ENCODE measurements at places on chromosomes 11 and 22.
A peak's percentile ranks its signal among the peaks of the same experiment; 100 is the strongest.

- DNase-seq: no peak
- no peak overlapping the region for H3K27ac ChIP-seq
- H3K4me3 ChIP-seq: no peak overlapping the region
- no peaks in the 10 kb centered on the region for H3K27me3 ChIP-seq
- H3K36me3 ChIP-seq: no peaks in the 10 kb centered on the region
These were observed 17.3 kb downstream of the RNF121 start for GRCh38 chr11:71946144-71946571.

GRCh38 chr22:20905415-20906386 lies 11.5 kb upstream of the CRKL start:
- no peak for DNase-seq
- H3K27ac ChIP-seq: no peak overlapping the region
- no peak overlapping the region for H3K4me3 ChIP-seq

GRCh38 chr22:41563051-41563711 lies 2.4 kb downstream of the CSDC2 start:
- peak overlapping the region; percentile 34 for H3K4me3 ChIP-seq
- peaks cover 20% of the 10 kb centered on the region for H3K4me1 ChIP-seq
- no peaks in the 10 kb centered on the region for H3K27me3 ChIP-seq
- no peaks in the 10 kb centered on the region for H3K36me3 ChIP-seq
- DNase-seq: peak; percentile 65
- H3K27ac ChIP-seq: peak overlapping the region; percentile 91

GRCh38 chr11:57167125-57167846 lies 14.5 kb upstream of the LRRC55 start:
- H3K4me1 ChIP-seq: peaks cover 2% of the 10 kb centered on the region
- H3K4me3 ChIP-seq: no peak overlapping the region
- no peaks in the 10 kb centered on the region for H3K27me3 ChIP-seq
- DNase-seq: no peak
- H3K27ac ChIP-seq: no peak overlapping the region

DNA sequence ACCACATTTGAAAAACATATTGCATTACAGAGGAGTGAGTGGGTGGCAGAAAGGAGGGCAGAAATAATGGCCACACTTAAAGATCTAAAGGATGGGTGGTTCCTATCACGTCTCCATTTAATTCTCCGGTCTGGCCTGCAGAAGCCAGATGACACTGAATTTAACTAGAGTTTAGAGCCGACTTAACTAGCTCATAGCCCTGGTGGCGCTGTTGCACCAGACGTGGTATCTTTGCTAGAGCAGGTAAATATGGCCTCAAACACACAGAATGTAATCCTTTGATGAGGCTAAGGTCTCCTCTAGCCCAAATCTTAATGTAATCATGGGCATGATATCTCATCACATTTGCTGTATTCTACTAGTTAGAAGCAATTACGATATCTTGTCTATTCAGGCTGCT lies 51.5 kb upstream of the GAL start:
- H3K4me3 ChIP-seq: no peak overlapping the region
- DNase-seq: no peak
- no peaks in the 10 kb centered on the region for H3K36me3 ChIP-seq
- H3K4me1 ChIP-seq: no peaks in the 10 kb centered on the region

GRCh38 chr22:30046716-30047363 lies 33.4 kb upstream of the HORMAD2 start:
- H3K4me1 ChIP-seq: no peaks in the 10 kb centered on the region
- no peak overlapping the region for H3K27ac ChIP-seq
- no peak overlapping the region for H3K4me3 ChIP-seq
- no peak for DNase-seq

DNA sequence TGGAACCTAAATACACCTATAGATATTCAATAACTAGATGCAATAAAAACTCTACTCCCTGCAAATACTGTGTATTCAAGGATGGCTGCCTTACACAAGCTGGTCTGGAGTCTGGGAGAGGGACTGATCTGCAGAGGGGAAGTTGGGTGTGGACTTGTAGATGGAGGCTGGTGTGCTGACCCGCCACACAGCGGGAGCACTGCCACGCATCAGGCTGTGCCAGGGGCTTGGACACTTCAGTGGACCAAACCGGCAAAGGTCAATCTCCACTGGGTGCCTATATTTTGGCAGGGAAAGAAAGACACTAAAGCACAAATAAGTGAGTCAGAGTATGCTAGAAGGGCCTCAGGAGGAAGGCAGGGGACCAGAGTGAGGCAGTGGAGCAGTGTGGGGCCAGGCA lies 2.1 kb upstream of the SHANK3 start:
- H3K4me1 ChIP-seq: peaks cover 3% of the 10 kb centered on the region
- H3K4me3 ChIP-seq: no peak overlapping the region
- H3K36me3 ChIP-seq: no peaks in the 10 kb centered on the region
- peak overlapping the region; percentile 86 for H3K27ac ChIP-seq
- no peak for DNase-seq

- DNase-seq: no peak
- H3K4me3 ChIP-seq: no peak overlapping the region
- H3K27ac ChIP-seq: no peak overlapping the region
- H3K27me3 ChIP-seq: no peaks in the 10 kb centered on the region
These were observed 1584.3 kb upstream of the RAG2 start for GRCh38 chr11:38182126-38182866.

DNA sequence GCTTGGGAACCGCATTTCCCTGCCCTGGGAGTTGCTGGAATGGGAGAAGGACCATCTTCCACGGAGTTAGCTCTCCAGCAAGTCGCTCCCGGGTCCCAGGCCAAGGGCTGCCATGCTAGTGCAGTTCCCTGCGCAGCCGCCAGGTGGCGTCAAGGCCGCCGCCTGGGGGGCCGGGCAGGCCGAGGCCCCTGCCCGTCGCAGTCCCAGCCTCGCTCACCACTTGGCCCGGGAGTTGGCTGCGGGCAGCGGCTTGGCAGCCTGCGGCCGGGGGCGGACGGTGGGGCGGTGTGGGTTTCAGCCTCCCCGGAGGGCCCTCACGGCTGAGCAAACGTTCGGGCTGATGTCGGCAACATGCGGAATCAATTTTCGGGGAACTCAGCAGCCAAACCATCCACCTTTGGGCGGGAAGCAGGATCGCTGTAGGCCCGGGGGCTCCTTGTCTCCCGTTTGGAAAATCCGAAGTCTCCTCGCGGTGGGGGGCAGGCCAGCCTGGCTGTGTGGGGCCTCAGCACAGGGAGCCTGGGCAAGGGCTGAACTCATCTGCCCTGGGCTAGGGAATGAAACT lies 415.1 kb downstream of the SOX6 start:
- H3K36me3 ChIP-seq: no peaks in the 10 kb centered on the region
- no peak overlapping the region for H3K27ac ChIP-seq
- H3K4me1 ChIP-seq: peaks cover 5% of the 10 kb centered on the region
- H3K27me3 ChIP-seq: no peaks in the 10 kb centered on the region

- H3K4me1 ChIP-seq: peaks cover 7% of the 10 kb centered on the region
- no peaks in the 10 kb centered on the region for H3K36me3 ChIP-seq
- H3K4me3 ChIP-seq: no peak overlapping the region
- H3K27ac ChIP-seq: no peak overlapping the region
- DNase-seq: no peak
These were observed 421.9 kb upstream of the CADM1 start for GRCh38 chr11:115926138-115926537.

- H3K4me1 ChIP-seq: peaks cover 17% of the 10 kb centered on the region
- H3K27me3 ChIP-seq: no peaks in the 10 kb centered on the region
- H3K36me3 ChIP-seq: peaks cover 68% of the 10 kb centered on the region
- DNase-seq: no peak
- H3K4me3 ChIP-seq: no peak overlapping the region
These were observed 39.9 kb downstream of the PPP2R1B start for GRCh38 chr11:111726301-111726713.

- H3K36me3 ChIP-seq: no peaks in the 10 kb centered on the region
- H3K4me3 ChIP-seq: no peak overlapping the region
- H3K4me1 ChIP-seq: no peaks in the 10 kb centered on the region
These were observed 85.5 kb upstream of the WNT11 start for GRCh38 chr11:76291576-76292526.

GRCh38 chr11:6563121-6563619 lies 40.2 kb downstream of the RRP8 start:
- H3K27me3 ChIP-seq: no peaks in the 10 kb centered on the region
- no peak overlapping the region for H3K27ac ChIP-seq
- H3K4me3 ChIP-seq: no peak overlapping the region

GRCh38 chr11:125637840-125638239 lies 12.9 kb downstream of the CHEK1 start:
- DNase-seq: no peak
- H3K27ac ChIP-seq: no peak overlapping the region
- H3K27me3 ChIP-seq: no peaks in the 10 kb centered on the region

DNA sequence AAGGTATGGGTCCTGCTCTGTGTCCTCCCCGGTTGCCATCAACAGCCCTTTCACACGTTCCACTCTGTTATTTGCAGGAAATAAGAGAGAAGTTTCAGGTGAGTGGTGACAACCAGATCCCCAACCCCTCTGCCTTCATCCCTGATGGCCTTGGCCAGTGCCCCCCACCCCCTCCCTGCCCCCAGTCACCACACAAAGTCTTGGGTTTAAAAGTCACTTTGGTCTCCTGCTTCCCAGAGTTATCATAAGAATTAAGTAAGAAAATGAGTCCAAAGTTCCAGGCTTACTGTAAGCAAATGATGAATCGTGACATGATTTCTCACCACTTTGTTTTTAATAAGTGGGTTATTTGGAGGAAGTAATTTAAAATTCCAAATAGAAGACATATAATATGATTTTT lies 9.2 kb upstream of the OAF start:
- no peak for DNase-seq
- no peak overlapping the region for H3K4me3 ChIP-seq
- H3K4me1 ChIP-seq: no peaks in the 10 kb centered on the region
- no peaks in the 10 kb centered on the region for H3K36me3 ChIP-seq
- H3K27me3 ChIP-seq: no peaks in the 10 kb centered on the region

DNA sequence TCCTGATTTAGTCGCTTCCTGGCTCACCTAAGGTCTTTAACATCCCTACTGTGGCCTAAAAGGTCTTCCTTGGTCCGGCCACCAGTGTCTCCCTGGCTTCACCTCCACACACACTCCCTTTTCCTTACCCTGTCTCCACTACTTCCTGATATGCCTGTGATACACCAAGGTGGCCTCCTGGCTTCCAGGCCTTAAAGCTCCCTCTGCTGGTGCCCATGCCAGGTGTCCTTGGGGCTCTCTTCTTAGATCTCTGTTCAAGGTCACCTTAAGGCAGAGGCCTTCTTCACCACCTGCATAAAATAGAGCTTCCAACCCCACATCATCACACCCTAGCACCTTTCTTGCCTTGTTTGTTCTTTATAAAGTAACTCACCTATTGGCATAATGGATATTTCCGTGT lies 787.7 kb downstream of the NTM start:
- no peak overlapping the region for H3K27ac ChIP-seq
- H3K4me3 ChIP-seq: no peak overlapping the region
- no peaks in the 10 kb centered on the region for H3K4me1 ChIP-seq
- H3K27me3 ChIP-seq: no peaks in the 10 kb centered on the region
- no peaks in the 10 kb centered on the region for H3K36me3 ChIP-seq

GRCh38 chr22:32909581-32910428 lies 108.3 kb downstream of the TIMP3 start:
- H3K36me3 ChIP-seq: no peaks in the 10 kb centered on the region
- H3K4me3 ChIP-seq: no peak overlapping the region
- no peaks in the 10 kb centered on the region for H3K27me3 ChIP-seq
- H3K27ac ChIP-seq: no peak overlapping the region

GRCh38 chr11:7936615-7937014 lies 4.9 kb downstream of the OR10A3 start:
- no peaks in the 10 kb centered on the region for H3K4me1 ChIP-seq
- DNase-seq: peak; percentile 26
- no peak overlapping the region for H3K4me3 ChIP-seq
- no peaks in the 10 kb centered on the region for H3K27me3 ChIP-seq
- no peaks in the 10 kb centered on the region for H3K36me3 ChIP-seq

- no peak overlapping the region for H3K4me3 ChIP-seq
- no peak overlapping the region for H3K27ac ChIP-seq
- H3K4me1 ChIP-seq: no peaks in the 10 kb centered on the region
- no peaks in the 10 kb centered on the region for H3K36me3 ChIP-seq
- H3K27me3 ChIP-seq: no peaks in the 10 kb centered on the region
These were observed 75.6 kb upstream of the MYOD1 start for GRCh38 chr11:17643506-17644405.

DNA sequence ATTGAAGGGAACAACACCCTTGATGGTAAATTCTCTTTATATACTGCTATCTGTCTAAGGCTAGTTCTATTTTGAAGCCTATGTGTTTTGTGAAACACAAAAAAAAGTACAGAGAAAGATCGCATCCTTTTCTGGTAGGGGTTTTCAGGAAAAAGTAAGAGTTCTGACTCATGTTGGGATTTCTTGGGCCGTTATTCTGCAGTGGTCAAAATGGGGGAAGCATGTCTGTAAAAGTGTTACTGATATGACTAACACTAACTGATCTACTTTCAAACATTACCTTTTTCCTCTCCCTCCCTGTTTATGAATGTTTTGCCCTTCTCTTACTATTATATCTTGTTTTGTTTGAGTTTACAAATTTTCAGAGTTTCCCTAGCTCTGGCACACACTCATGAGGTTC lies 53.9 kb downstream of the CTNND1 start:
- no peaks in the 10 kb centered on the region for H3K4me1 ChIP-seq
- no peaks in the 10 kb centered on the region for H3K27me3 ChIP-seq
- H3K36me3 ChIP-seq: peaks cover 49% of the 10 kb centered on the region
- no peak for DNase-seq

- no peak overlapping the region for H3K4me3 ChIP-seq
- no peak overlapping the region for H3K27ac ChIP-seq
- H3K36me3 ChIP-seq: no peaks in the 10 kb centered on the region
- peaks cover 8% of the 10 kb centered on the region for H3K27me3 ChIP-seq
- no peak for DNase-seq
These were observed 1317.1 kb downstream of the BRD1 start for GRCh38 chr22:48510599-48510998.

DNA sequence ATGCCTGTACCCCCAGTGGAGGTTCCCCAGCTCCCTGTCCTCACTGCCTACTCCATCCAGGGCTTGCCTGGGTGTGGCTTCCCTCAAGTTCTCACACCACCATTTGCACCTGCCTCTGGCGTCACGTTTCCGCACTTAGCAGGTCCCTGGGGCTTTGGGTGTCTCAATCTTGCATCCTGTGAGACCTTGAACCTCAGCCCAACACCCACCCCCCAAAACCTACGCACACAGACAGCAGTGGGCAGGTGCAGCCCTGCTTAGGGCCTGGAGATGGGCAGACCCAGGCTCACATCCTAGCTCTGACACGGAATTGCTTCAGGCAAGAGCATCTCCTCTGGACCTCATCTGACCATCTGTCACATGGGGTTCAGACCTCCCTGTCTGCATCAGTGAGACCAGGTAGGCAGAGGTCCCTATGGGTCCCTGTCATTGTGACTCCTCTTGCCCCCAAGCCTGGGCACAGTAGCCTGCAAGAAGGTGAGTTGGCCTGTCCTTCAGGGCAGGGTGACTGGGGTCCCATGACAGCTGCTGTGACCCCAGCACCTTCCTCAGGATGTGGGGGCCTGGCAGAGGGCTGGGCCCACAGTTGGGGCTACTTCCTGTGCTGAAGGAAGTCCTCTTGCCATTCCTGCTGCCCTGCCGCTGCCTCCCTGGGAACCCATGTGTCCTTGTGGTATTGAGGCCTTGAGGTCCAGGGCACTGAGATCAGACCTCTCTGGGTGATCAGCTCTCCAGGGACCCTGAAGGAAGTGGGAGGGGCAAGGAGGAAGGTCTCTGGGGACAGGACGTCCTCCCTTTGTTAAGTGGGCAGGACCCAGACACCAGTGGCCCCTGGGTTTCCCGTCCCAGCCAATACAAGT lies 2.0 kb downstream of the SIPA1 start:
- H3K27me3 ChIP-seq: no peaks in the 10 kb centered on the region
- H3K4me3 ChIP-seq: peak overlapping the region; percentile 74
- DNase-seq: no peak
- H3K4me1 ChIP-seq: peaks cover 35% of the 10 kb centered on the region
- H3K36me3 ChIP-seq: peaks cover 17% of the 10 kb centered on the region

Measured in heart left ventricle (tissue), 16 donors.